Astrocyte (in vitro differentiated cells and primary cell): ENCODE measurements at places on chromosomes 16 and 17. TPM values are rescaled to one million over a fixed set of nuclear protein-coding genes. Genes with fewer than 3 reads are reported as not detected.

The CTRL gene
- total RNA-seq, result 1.1 and 1.2 TPM in 2 replicates

The CA4 gene
- not detected in 2 replicates for total RNA-seq

The OR1F1 gene
- total RNA-seq, result 0.32 TPM in 1 of 2 replicates, not detected in the other

The IRX5 gene
- 0.57 and 0.75 TPM in 2 replicates for total RNA-seq

The SAMD14 gene
- total RNA-seq, result 9.7 and 10.8 TPM in 2 replicates

The IGSF6 gene
- not detected in 2 replicates for total RNA-seq

The IL34 gene
- 0.34 and 0.38 TPM in 2 replicates for total RNA-seq

The AKTIP gene
- total RNA-seq, result 21.5 and 25.0 TPM in 2 replicates

The PSMB10 gene
- total RNA-seq, result 35.8 and 38.8 TPM in 2 replicates

The TERB1 gene
- total RNA-seq, result 0.16 and 0.50 TPM in 2 replicates

The MAFG gene
- total RNA-seq, result 33.2 and 35.8 TPM in 2 replicates

The CTF1 gene
- 5.2 and 5.9 TPM in 2 replicates for total RNA-seq

- DNase-seq, result no peak
Observed at GRCh38 chr17:29510953-29511352, 55.9 kb downstream of the ABHD15 start.

GRCh38 chr17:76331083-76331482, 22.6 kb downstream of the PRPSAP1 start:
- DNase-seq, result no peak

DNA sequence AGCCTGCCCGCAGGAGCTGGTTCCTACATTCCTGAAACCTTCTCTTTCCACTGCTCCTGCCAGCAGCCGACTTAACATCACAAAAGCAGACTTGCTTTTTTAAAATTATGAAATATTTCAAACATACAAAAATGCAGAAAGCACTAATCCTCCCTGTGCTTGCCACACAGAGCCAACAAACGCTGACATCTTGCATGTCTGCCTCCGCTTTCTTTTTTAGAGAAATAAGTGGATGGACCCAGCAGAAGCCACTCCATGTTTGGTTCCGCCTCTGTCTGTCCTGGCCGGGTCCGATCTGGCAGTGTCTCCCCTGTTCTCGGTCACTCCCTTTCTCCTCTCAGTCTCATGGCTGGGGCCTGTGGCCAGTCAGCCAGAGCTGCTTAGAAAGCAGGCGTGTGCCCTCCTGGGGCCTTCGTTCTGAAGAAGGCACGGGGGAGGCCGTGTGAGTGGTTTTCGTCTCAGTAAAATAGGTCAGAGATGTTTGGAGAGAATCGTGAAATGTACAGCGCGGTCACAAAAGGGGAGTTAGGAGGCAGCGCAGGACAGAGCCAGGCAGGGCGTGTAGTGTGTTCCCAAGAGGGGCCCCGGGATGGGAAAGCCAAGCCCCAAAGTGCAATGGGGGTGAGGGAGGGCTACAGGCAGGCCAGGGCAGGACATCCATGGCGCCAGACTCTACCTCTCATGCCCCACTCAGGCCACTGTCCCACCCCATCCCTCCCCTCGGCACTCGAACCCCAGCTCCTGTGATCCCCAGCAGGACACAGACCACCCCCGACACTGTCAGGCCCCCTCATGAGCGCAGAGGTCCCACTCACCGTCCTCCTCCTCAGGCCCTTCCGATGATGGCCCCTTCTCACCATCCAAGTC, 23.2 kb downstream of the MXRA7 start:
- no peak for DNase-seq

GRCh38 chr17:28974451-28974850, 23.1 kb upstream of the PHF12 start:
- no peak for DNase-seq

DNA sequence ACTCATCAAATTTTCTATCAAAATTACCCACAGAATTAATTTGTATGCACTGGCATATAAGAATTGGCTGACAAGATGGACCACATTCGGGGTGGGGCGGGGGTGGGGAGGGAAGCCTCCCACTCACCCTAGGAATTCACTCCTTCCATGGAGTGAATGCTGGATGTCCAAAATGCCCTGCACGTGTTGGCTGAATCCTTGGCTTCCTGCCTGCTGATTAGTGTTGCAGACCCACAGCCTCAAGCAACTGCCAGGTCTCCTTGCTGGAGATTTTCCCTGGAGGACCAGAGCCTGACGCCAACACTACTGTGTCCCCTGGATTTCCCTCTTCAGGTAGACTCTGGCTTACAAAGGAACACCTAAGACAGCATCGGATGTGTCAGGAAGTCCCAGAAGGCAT, 575.7 kb upstream of the CDH11 start:
- DNase-seq, result no peak

- DNase-seq, result no peak
Observed at GRCh38 chr16:4796982-4797804, 2.0 kb downstream of the SMIM22 start.

- DNase-seq, result peak; percentile 71
Observed at GRCh38 chr17:75346906-75347305, 57.7 kb upstream of the SLC25A19 start.

GRCh38 chr16:10565167-10565566, 15.2 kb downstream of the EMP2 start:
- DNase-seq, result no peak

- peak; percentile 86 for DNase-seq
Observed at GRCh38 chr17:41773190-41773588, 13.3 kb downstream of the JUP start.

DNA sequence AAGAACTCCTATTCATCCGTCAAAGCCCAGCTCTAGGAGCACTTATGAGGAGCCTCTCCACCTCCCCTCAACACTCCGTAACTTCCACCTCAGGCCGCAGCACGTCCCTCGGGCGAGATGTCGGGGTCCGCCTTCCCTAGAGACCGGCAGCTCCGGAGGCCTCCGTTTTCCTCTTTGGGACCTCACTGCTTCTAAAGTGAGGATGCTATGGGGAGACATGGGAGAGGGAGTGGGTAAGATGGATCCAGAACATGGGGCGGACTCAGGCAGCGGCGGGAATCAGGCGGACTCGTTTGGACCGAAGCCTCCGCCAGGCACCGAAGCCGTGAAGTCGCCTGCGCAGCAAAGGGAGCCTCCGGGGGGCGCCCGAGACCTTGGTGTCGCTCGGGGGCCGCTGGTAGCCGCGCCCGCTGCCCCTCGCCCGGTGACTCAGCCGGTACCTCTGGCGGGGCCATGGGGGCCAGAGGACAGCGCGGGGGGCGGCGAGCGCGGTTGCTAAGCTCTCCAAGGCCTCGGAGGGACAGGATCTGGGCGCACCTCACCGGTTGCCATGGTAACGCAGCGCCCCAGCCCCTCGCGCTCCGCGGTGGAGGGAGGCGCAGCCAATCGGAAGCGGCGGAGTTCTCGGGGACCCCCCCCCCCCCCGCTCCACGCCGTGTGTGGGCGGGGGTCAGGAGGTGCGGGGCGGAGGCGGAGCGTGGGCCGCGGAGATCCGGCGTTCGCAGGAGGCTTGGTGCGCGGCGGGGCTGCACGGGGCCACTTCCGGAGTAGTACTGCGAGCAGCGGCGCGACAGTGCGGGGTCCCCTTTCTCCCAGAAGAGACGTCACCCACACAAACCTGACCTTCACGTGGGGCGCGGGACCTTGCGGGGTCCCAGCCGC, 1.3 kb upstream of the HIC1 start:
- DNase-seq, result no peak

GRCh38 chr16:67525176-67525860, 3.3 kb upstream of the RIPOR1 start:
- no peak for DNase-seq

GRCh38 chr16:86500708-86501510, 9.4 kb upstream of the FOXF1 start:
- DNase-seq, result no peak
